ENCODE measurements at places on chromosomes 7 and 10.

- no peak for DNase-seq
Measured at GRCh38 chr7:34075523-34076370, 170.4 kb downstream of the BMPER start.

- DNase-seq, result no peak
Measured at GRCh38 chr10:83073472-83073871, 1065.8 kb upstream of the GHITM start.

DNA sequence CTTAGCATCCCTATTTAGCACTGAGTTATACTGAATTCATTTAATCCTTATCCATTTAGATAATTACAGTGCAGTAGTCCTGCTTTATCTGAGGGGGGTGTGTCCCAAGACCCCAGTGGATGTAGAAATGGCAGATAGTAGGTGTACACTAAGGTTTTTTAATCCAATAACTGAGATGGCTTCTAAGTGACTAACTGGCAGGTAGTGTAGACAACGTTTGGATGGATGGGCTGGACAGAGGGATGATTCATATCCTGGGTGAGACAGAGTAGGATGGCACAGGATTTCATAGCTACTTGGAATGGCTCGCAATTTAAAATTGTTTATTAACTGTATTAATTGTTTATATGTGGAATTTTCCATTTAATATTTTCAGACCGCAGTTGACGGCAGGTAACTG, 295.6 kb downstream of the CCDC3 start:
- no peak for DNase-seq

DNA sequence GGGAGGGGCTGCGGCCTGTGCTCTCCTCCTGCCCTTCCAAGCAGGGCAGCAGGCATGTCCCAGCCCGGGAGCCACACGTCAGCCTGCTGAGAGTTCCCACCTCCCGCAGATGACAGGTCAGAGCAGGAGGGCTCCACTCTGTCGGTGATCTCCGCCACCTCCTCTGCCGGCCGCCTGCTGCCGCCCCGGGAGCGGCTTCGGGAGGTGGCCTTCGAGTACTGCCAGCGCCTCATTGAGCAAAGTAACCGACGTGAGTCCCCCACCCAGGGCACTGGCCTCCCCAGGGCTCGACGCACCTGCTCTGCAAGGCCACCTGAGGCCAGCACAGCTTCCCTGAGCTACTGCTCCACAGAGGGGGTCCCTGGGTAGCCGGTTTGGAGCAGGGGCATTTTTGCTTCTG, 9.4 kb downstream of the AP5Z1 start:
- DNase-seq, result no peak

GRCh38 chr7:30584965-30585364, 9.7 kb upstream of the GARS1 start:
- DNase-seq, result no peak

DNA sequence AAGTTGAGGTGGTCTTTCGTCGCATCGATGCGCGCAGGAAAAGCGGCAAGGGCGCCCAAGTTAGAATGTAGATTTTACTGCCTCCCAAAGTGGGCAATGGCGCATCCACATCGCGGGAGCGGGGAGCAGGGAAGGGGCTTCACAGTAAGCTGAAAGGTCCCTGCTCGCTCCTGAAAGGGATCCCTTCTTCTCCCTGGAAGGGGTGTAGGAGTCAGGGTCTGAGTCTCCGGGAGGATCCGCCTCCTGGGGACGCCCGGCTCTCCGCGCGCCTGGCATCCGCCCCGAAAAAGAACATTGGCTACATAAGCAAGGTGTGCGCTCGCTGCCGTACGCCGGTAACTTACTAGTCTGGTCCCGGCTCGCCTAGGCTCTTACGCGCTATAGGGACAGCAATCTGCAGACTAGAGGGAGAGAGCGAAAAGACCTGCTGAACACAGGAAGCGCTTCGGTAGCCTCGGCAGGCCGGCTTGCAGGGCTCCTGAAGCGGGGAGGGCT, 804 bp downstream of the UNC5B start:
- DNase-seq, result no peak

- DNase-seq, result no peak
Measured at GRCh38 chr7:73941836-73942551, 81.0 kb downstream of the TMEM270 start.

- no peak for DNase-seq
Measured at GRCh38 chr10:124643330-124644009, 100.7 kb downstream of the FAM53B start.

DNA sequence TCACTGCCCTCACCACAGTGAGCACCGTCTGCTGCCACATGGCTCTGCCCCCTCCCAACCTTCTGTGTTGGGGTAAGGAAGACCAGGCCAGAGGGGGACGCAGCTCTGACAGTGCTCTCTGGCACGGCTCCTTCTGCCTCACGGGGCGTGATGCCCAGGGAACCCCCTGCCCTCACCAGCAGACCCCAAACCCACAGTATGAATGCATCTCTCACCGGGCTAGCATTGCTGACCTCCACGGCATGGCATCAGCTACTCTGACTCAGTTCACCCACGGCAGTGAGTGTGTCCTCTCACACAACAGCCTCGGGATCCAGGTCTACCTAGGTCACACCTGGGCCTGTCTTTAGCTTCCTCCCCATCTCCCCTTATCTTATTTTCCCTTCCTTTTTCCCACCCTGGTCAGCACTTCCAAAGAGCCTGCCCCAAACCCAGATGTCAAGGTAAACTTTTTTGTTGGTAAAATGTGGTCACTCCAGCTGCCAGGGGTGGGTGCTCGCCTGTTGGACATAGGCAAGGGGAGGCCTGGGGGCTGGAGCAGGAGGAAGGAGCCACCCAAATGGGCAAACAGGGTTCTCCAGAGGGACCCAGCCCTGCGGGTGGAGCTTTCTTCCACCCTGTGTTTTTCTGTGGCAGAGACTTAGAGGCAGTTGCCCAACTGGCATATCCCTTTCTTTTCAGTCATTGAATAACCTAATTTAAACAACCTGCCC, 4.4 kb downstream of the CALML3 start:
- DNase-seq, result no peak

DNA sequence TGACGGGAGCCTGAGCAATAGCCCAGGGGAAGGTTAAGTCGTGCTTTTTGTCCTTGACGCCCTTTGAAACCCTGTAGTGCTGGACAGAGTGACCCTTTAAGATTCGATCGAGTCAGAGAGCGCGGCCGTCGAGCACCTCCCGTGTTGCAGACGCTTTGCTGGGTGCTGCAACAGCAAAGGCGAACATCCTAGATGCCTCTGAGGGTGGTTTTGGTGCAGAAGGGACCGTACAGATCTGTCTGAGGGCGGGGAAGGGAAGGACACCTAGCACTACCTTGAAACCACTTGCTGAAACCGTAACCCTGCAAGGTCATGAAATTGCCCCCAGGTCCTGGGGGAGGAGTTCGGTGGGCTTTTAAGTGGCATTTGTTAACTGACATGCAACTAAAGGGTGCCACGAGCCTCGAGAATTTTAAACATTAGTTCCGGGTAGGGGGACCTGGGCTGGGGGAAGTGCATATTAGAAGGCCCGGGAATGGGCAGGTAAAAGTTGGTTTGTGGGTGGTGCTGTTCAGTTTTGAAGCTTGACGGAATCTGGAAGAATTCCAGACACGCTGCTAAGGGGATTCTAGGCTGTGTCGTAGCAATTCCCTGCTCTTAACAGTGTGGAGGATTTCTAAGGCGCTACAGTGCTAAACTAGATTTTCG, 786 bp downstream of the ATP5F1C start:
- no peak for DNase-seq

DNA sequence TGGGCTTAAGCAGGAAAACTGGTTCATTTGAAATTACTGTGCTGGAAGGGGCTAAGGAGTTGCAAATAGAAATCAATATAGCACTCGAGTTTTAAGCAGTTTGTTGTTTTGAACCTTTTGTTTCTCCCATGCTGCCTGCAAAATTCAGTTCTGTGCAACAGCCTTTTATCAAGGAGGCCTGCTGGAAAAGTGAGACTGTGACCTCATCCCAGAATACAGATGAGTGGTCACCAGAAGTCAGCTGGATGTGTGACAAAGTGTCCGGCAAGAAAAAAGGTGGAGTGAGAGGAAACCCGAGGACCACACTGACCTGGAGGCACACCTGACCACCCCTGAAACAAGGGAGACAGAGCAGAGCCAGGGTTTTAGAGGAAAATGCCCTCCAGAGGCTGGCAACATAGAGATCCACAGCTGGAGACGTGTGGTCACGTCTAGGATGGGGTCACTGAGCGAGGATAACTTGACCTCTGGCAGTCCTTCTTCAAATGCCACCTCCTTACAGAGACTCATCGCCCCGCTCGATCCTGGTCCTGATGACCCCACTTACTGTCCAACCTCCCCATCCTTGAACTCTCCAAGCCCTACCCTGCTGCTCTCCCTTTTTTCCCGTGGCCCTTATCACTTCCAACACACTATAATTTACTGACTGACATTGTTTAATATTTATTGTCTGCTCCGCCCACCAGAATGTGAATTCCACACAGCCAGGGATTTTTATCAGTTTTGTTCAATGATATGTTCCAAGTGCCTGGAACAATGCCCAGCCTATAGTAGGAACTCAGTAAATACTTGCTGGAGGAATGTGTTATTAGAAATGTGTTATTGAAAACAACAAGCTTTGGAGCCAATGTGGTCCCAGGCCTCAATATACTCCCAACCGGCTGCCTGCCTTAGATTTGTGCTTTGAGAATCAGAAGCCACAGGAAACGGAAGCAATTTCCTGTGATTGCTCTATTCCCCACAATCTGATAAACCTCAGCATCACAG, 243.8 kb downstream of the GLI3 start:
- DNase-seq, result no peak

GRCh38 chr7:150338166-150338829, 3.1 kb downstream of the RARRES2 start:
- DNase-seq, result no peak

DNA sequence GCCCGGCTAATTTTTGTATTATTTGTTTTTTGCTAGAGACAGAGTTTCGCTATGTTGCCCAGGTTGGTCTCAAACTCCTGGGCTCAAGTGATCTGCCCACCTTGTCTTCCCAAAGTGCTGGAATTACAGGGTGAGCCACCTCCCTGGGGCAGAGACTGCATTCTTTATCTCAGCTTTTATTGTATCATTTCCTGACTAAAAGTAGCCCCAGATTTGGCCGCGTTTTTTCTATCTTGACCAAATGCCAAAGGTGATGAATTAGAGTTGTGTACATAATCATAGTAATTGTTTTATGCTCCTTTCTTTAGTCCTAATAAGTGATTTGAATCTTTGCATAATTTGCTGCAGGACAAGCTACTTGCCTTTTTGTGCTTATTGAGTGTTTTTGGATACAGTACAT, 3.1 kb upstream of the SMNDC1 start:
- DNase-seq, result no peak

Measured in T-helper 2 cell (primary cell).